ENCODE measurements at places on chromosomes 4 and X.

DNA sequence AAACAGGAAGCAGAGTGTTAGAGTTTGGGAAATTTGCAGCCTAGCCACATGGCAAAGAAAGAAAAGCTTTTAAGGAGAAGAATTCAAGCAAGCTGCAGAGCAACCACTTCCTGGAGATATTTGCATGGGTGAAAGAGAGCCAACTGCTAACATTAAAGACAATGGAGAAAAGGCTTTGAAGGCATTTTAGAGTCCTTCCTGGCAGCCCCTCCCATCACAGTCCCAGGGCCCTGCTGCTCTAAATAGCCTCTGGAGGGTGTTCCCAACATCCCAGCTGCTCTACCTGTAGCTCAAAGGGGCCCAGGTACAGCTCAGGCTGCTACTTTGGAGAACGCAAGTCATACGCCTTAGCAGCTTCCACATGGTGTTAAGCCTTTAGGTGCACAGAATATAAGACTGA is 235.9 kb upstream of the FMR1 start:
- DNase-seq = no peak

DNA sequence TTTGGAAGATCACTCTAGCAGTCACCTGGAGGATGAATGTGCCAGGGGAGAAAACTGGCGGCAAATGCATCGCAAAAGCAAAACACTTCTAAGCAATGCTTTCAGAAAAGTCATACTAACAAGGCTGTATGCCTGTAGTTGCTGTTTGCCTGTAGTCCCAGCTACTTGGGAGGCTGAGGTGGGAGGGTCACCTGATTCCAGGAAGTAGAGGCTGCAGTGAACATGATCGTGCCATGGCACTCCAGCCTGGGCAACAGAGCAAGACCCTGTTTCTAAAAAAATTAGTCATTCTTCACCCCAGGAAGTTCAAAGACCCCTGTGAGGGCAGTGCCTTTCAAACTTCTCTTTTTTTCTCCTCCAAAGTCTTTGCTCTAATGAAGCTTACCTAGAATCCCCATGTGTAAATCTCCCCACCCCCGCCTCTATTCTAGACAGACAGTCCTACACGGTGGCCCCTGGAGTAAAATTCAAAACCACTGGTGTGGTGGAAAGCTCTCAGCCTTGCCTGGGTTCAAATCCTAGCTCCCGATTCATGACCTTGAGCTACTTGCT is 5.5 kb downstream of the SOWAHD start:
- no peak for DNase-seq

GRCh38 chrX:8453611-8454010 is 11.0 kb upstream of the VCX3B start:
- no peak for DNase-seq

DNA sequence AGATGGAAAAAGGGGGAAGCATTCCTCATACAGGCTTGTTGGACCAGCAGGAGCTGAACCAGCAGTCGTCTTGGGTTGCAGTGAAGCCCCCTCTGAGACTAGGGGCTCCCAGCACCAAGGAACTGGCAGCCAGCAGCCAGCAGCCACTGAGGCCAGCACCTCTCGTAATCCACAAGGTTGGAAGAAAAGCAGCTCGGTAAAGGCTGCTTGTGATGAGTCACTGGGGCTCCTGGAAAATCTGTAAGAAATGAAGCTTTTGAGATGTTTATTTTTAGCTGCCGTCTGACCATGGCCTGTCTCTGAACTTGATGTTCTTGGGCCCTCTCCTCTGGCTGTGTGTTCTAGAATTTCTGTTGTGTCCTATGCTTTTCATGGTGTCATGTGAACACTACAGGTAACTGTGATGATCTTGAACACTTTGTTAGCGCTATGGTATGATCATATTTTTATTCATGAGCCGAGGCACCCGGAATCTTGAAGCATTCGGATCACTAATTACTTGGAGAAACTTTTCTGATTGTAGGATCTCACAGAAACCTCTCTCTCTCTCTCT is 18.6 kb downstream of the CLCN4 start:
- peak; percentile 74 for DNase-seq

GRCh38 chrX:153947009-153947769 is 2.7 kb upstream of the RENBP start:
- peak; percentile 87 for DNase-seq

DNA sequence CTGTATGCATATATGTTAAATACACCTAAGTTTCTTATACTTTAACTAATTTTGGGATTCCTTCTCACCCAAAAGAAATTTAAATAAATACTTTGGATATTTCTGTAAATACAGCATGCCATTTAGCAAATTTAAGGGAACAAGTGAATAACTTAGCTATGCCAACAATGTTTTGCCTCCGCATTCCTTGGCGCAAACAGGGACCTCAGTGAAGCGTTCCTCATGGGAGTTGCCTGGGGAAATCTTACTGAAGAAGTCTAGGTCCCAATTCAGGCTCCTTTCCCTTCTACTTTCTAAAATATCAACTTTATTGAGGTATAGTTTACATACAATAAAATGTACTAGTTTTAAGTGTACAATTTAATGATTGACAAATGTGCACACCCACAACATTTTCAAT is 25.0 kb downstream of the COL4A5 start:
- DNase-seq = no peak

GRCh38 chrX:19875050-19875431 is 12.4 kb downstream of the SH3KBP1 start:
- DNase-seq = peak; percentile 69

GRCh38 chr4:151727365-151727764 is 33.4 kb downstream of the GATB start:
- DNase-seq = peak; percentile 66

DNA sequence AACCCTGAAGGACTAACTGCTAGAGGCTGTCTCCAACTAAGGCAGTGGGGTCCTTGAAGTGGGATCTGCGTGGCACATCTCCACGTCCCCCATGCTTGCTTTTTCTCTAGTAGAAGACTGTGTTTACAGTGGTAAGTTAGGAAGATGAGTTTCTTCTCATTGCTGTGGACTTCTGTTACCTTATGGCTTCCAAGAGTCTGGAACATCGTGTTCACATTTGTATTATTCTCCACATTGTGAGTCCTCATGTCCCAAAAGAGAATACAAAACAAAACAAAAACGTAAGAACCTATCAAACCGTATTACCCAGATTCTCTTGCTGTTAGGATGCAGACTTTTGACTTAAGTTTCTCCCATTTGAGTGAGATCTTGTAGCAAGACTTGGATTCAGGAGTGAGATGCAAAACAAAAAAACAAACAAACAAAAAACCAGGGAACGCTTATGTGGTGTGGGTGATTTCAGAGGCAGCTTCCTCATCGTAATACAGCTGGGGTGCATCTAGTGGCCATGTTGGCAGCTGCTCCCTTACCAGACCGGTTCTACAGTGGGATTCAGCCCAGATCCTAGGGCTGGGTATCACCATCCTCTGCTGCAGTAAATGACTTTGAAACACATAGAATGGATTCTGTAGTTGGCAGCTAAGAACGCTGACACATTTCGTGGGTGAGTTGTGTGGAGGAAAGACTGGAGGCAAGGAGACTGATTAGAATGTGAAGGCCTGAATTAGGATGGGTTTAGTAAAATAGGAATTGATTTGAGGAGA is 41.3 kb downstream of the TMEM131L start:
- no peak for DNase-seq

- DNase-seq = no peak
Observed at GRCh38 chr4:2871466-2871865, 27.8 kb downstream of the ADD1 start.

DNA sequence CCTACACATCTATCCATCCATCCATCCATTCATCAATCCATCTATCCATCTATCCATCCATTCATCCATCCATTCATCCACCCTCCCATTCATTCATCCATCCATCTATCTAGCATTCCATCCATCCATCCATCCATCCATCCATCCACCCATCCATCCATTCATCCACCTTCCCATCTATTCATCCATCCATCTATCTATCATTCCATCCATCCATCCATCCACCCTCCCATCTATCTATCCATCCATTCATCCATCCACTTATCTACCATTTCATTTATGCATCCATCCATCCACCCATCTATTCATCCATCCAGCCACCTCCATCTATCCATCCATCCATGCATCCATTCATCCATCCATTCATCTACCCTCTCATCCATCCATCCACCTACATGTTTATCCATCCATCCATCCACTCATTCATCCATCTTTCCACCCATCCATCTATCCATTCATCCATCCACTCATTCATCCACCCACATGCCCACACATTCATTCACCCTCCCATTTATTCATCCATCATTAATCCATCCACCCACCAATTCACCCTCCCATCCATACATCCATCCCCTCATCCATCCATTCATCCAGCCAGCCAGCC is 258.5 kb downstream of the CRLF2 start:
- no peak for DNase-seq

- DNase-seq = no peak
Observed at GRCh38 chr4:139630991-139631390, 34.6 kb upstream of the MGST2 start.

DNA sequence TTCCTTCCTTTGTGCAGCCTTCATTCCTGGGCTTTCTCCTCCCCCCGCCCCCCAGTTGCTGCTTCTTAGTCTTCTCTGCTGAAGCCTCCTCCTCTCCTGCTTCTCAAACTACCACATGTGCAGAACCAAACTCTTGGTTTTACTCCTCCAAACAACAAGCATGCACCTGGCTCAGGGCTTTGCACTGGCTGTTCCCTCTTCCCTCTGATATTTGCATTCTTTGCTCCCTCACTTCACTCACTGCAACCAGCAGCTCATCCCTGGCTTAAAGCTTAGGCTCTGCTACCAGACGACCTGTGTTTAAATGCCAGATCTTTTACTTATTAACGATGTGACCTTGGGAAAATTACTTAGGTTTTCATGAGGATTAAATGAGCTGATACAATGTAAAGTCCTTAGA is 51.4 kb downstream of the MED28 start:
- no peak for DNase-seq

DNA sequence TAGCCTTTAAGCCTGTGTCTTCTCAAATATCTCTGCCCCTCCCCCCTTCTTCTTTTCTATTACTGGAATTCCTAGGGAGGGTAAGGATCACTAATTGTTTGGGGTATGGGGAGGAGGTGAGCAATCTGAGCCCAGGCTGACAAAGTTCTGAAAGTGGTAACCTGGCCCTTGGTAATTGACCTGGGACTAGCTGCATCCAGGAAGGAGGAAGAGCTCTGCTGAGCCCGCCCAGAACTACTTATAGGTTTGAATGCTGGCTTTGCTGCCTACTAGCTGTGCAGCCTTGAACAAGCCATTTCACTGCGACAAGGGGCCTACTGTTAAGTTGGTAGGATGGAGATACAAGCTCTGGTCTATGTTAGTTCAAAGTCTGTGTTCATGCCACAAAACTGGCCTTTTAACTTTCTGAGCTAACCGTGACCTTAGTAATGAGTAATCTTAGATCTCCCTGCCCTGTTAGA is 37.8 kb downstream of the DGKK start:
- DNase-seq = no peak

DNA sequence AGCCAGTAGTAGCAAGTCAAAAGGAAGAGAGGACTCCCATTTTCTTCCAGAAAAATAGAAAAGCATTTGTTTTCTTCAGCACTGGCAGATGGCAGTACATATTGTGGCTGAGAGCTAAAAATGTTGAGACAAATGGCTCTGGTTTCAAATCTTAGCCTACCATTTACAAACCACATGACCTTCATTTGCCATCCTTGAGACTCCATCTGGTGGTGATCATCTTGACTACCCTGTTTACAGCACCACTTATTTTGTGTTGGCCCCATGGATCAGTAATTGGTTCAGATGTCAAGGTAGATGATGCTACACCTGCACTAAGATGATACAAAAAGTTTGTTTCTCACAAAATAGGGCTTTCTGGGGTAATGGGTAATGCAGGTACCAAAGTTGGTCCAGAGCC is 951.8 kb upstream of the IGFBP7 start:
- no peak for DNase-seq

DNA sequence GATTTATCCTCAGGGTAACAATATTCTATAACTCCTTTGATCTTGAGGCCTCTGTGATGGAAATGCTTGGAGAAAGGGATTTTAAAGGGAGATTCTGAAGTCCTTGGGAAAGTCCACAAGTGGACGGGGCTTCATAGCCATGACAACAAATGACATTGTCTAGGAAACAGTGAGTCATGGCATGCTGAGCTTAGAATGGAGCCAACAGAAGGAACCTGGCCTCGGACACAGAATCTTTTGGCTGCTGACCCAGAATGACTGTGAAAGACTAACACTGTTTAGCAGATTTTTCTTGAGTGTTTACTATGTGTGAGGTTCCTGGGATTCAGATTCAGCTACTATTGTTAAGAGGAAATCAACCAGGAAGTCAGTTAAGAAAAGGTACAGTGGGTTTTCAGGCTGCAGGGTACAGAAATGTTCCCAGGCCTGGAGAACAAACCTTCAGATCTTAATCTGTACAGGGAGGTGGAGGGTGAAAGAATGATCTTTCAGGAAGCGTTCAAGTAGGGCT is 18.1 kb upstream of the CXCL2 start:
- DNase-seq = peak; percentile 98

DNA sequence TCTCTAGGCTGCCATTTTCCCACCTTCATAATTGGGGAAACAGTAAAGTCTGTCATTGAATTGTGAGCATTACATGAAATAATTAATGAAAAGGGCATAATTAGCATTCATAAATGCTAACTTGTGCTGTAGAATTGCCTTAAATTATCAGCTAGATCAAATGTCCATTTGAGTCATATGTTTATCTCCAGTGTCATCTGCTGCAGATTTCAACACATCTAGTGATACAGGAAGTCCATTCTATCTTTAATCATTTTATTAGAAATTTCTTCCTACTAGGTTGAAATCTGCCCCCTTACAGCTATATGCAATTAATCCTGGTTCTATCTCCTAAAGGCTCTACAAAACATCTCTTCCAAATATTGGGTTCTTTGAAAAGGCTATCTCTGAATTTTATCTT is 240.3 kb upstream of the GALNT7 start:
- no peak for DNase-seq

GRCh38 chr4:3444351-3445110 is 2.8 kb downstream of the HGFAC start:
- no peak for DNase-seq

- DNase-seq = peak; percentile 93
Observed at GRCh38 chr4:94452476-94453371, 982 bp downstream of the PDLIM5 start.

DNA sequence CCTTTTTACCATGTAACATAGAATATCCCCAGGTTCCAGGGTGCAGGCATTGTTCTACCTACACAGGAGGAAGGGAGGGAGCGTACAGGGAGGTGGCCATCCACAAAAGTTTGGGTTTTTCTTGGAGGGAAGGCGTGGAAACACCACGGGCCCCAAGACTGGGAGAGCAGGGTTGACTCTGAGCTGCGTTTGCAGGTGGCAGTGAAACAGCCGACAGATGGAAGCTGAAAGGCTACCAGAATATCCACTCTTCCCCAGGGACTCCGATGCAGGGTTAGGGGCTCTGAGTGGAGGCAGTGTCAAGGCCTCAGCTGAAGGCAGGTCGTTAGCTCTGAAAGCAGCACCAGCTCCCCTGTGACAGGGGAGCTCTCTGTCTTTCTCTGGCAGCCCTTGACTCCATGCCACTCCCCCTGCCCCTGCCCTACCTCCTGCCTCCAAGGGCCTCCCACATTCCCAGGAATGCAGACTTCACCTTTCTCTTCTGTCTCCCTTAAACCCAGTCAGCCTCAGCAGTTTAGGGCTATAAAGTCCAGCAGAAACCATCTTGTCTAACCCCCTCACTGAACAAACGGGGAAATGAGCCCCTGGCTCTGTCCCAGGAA is 14.0 kb upstream of the GLOD5 start:
- no peak for DNase-seq

GRCh38 chrX:19902110-19902509 is 14.7 kb upstream of the SH3KBP1 start:
- peak; percentile 74 for DNase-seq
